T-helper 9 cell (primary cell): ENCODE measurements at places on chromosomes 1 and 21.

DNA sequence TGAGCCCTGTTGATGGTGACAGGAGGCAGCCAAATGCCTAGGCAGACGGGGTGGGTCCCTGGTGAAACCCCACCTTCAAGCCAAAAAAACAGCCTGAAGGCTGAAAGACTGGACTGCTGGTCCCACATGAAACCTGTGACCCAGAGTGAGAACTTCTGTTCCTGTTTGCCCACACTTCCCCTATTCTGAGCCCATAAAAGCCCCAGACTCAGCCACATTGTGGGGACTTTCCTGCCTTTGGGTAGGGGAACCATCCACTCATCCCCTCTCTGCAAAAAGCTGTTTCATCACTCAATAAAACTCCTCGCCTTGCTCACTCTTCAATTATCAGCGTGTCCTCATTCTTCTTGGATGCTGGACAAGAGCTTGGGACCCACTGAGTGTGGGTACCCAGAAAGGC, 25.2 kb downstream of the HTR6 start:
- no peak for DNase-seq

DNA sequence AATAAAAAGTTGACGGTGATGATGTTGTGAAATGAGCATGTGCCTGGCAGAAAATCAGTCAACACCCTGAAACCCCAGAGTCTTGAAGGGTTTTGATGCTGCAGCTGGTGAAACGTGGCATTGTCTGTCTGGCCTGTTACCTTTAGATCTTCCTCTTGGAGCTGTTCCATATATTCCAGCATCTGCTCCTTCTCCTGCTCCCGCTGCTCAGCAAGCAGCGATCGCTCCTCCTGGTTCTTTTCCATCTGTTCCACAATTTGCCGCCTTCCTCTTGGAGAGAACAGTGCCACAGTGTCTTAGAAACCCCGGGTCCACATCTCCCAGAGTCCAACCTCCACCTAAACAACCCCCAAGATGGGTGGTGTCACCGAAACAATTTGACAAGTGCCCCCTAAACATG, 15.7 kb downstream of the CFAP45 start:
- DNase-seq, result no peak

GRCh38 chr1:174448974-174449373, 1.2 kb downstream of the GPR52 start:
- DNase-seq, result no peak

- no peak for DNase-seq
These were observed 187.8 kb downstream of the LRRIQ3 start for GRCh38 chr1:74010206-74010605.

- no peak for DNase-seq
These were observed 53.4 kb downstream of the KRTAP19-8 start for GRCh38 chr21:30984889-30985288.

- no peak for DNase-seq
These were observed 63.9 kb downstream of the CAPN2 start for GRCh38 chr1:223776075-223776814.

GRCh38 chr1:168097921-168098528, 38.7 kb downstream of the GPR161 start:
- no peak for DNase-seq

GRCh38 chr21:18772404-18772803, 368.8 kb upstream of the TMPRSS15 start:
- no peak for DNase-seq

GRCh38 chr1:181090641-181091126, 2.2 kb downstream of the IER5 start:
- DNase-seq, result peak; percentile 10

DNA sequence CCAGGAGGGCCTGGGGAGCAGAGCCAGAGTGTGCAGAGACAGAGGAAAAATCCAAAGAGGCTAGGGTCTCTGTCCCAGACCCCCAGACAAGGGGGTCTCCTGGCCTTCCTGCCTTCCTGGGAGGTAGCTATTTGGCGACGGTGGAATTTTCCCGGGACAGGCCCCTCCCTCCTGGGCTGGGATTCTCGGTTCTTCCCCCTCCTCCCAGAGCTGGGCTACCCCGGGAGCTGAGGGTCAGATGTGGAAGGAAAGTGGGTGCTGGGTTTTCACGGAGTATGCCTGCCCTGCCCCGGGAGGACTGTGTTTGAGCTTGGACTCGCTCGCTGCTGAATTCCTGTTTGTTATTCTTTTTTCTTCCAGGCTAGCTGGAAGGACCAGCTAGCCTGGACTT, 759 bp downstream of the AMPD2 start:
- no peak for DNase-seq

DNA sequence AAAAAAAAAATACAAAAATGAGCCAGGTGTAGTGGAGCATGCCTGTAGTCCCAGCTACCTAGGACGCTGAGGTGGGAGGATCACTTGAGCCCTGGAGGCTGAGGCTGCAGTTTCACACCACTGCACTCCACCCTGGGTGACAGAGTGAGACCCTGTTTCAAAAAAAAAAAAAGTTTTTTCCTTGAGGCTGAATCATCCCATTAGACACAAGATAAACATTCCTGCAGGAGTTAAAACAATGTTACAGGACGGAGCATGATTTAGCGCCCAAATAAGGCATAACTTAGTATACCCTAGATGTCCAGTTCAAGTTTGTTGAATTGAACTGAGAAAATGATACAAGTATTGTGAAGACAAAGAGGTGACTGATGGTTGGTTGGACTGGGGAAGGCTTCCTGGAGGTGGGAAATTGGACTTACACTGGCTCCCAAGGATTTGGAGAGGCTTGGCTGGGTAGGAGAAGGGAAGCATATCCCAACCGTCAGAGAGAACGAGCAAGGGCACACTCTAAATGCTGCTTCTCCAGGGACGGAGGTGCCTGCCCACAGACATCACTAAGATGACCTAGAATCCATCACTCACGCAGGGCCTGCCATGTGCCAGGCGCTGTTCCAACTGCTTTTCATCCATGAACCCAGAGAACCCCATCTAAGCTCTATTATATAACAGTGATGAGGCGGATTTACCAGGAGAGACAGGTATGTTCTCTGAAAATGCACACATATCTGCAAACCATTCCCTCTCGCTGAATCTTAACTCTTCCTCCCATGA, 610.6 kb downstream of the KIF26B start:
- no peak for DNase-seq

DNA sequence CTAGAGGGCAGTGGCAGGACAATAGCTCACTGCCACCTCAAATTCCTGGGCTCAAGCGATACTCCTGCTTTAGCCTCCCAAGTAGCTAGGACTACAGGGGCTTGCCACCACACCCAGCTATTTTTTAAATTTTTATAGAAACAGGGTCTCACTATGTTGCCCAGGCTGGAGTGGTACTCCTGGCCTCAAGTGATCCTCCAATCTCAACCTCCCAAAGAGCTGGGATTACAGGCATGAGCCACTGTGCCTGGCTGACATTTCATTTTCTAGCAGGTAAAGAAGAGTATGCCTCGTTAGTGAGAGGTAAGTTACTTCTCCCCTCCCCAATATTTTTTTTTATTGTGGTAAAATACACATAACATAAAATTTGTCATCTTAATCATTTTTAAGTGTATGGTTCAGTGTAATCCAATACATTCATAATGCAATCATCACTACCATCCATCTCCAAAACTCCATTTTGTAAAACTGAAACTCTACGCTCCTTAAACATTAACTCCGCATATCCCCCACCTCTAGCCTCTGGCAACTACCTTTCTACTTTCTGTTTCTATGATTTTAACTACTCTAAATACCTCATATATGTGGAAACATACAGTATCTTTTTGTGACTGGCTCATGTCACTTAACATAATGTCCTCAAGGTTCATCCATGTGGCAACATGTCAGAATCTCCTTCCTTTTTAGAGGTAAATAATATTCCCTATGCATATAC, 22.4 kb downstream of the ZZZ3 start:
- DNase-seq, result no peak
